ENCODE measurements at places on chromosomes 6 and 20. TPM values are rescaled to one million over a fixed set of nuclear protein-coding genes. Genes with fewer than 3 reads are reported as not detected.

The HSPA12B gene
- 6.0 TPM for polyA plus RNA-seq

The IL17A gene
- not detected for polyA plus RNA-seq

The RTN4IP1 gene
- polyA plus RNA-seq, result 2.5 TPM

The PHACTR3 gene
- 1.2 TPM for polyA plus RNA-seq

The ATP9A gene
- polyA plus RNA-seq, result 5.8 TPM

The SPINT4 gene
- not detected for polyA plus RNA-seq

The GSTA1 gene
- 73.4 TPM for polyA plus RNA-seq

The ARHGAP18 gene
- 11.6 TPM for polyA plus RNA-seq

The MYL9 gene
- polyA plus RNA-seq, result 64.9 TPM

The EYA2 gene
- polyA plus RNA-seq, result 1.7 TPM

The SYCP2 gene
- polyA plus RNA-seq, result 4.4 TPM

The FERMT1 gene
- polyA plus RNA-seq, result 0.80 TPM
